GM18507 (cell line): ENCODE measurements at places on chromosomes 2 and 18.

GRCh38 chr2:100427627-100428258 is 10.3 kb upstream of the CHST10 start:
- DNase-seq: no peak

GRCh38 chr2:44430342-44430741 is 68.6 kb downstream of the CAMKMT start:
- DNase-seq: no peak

- no peak for DNase-seq
Observed at GRCh38 chr18:47283476-47283875, 32.0 kb upstream of the SKOR2 start.

GRCh38 chr18:78368726-78369125 is 610.9 kb upstream of the SALL3 start:
- DNase-seq: no peak

DNA sequence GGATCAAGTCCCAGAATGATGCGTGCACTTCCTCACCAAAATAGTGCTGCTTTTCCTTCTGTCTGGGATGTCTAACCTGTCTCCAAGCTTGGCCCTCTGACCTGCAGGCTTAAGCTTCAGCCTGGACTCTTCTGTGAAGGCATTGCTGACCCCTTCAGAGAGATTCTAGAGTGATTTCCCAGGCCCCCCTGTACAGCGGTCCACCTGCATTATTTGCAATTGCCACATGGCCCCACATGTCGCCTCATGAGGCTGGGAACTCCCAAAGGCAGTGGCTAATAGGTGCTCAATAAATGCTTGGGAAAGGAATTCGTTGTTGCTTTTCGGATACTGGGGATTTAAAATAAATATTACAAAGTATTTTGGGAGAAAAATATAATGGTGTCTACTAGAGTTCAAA is 32.3 kb upstream of the MEP1B start:
- DNase-seq: no peak

DNA sequence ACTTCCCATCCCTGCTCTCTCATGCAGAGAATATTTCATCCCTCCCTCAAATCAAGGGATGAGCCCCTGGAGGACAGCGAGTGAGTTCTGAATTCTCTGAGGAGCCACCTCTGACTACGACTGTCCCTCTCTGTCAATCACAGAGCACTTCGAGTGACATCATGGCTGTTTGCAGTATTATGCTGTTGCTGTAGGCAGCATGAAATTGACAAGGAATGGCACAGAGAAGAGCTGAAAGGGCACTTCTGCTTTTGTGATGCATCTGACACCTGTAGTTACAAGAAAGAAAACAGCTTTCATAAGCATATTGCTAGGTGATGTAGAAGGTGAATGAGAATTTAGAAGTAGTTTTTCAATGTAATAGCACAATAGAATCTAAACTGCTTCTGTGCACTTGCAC is 166.9 kb downstream of the ARHGAP15 start:
- no peak for DNase-seq

GRCh38 chr2:43175876-43176275 is 50.5 kb downstream of the ZFP36L2 start:
- DNase-seq: no peak

GRCh38 chr18:70321616-70322015 is 32.8 kb downstream of the SOCS6 start:
- DNase-seq: no peak

- no peak for DNase-seq
Observed at GRCh38 chr2:175935289-175936181, 66.5 kb downstream of the LNPK start.

DNA sequence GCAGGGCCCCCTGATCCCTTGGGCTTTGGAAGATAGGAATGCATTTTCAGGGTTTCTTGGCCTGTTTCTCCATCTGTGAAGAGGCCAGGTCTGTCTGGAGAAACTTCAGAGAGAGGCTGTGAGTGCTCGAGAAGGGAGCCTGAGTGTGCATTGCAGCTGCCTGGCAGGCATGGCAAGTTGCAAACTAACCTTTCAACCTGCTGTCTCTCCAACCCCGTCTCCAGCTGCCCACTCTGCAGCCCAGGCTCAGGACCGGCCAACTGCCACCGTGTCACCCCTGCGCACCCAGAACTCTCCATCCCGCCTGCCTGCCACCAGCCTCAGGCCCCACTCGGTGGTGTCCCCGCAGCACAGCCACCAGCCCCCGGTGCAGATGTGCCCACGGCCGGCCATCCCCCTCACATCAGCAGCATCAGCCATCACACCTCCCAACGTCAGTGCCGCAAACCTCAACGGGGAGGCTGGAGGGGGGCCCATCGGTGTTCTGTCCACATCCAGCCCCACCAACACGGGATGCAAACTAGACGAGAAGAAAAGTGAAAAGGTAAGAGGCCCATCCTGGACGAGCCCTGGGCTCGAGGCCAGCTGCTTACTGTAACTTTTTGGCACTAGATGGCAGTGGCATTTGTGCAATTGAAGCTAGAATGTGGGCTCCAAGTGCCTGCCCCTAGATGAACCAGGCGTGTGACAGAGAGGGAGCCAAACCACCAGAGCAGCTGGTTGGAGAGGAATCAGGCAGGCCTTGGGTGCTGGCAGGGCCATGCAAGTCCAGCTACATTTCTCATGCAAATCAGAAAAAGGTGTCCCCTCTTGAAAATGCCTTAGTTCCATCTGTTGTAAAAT is 164.6 kb downstream of the SEPTIN10 start:
- no peak for DNase-seq

DNA sequence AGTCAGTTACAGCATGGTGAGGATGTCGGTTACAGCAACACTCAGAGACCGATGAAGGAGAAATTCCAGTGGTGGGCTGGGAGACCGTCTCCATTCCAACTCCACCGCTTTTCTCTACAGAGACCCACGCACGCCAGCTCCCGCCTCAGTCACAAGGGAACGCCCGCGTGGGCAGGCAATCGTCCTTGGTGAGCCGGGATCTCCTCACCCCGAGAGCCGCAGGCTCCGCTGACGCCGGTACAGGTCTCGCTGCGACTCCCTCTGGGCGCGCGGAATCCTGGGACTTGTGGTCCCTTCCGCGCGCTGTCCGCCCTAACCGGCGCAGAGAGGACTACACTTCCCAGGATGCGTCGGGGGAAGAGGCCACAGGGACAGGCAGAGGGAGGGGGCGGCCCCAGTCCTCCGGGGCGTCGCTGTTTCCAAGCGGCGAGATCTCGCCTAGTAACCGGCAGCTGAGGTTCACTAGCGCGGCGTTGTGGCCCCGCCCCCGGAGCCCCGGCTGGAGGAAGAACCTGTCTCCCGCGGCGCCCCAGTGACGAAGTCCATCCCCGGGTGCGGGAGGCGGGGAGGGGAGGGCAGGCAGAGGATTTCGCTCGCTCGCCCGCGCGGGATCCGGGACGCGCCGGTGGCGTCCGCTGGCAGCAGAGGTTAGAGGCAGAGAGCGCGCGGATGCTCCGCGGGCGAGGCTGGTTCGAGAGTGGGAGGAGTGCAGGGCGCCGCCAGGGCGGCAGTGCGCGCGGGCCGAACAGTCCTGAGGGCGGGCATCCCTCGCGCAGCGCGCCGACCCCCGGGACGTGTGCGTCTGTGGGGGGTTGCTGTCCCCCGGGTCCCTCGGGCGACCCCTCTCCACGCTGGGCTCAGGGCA is at the start of gene EML6:
EML6 (plus strand) TSS at position 532 of the 865 bp plus-strand sequence. CDS start 1,400 bp downstream, outside the sequence.
- DNase-seq: peak; percentile 99

GRCh38 chr2:26175466-26176278 is 2.8 kb downstream of the GAREM2 start:
- DNase-seq: no peak

GRCh38 chr2:24972315-24972961 is 683 bp upstream of the DNAJC27 start:
- no peak for DNase-seq

DNA sequence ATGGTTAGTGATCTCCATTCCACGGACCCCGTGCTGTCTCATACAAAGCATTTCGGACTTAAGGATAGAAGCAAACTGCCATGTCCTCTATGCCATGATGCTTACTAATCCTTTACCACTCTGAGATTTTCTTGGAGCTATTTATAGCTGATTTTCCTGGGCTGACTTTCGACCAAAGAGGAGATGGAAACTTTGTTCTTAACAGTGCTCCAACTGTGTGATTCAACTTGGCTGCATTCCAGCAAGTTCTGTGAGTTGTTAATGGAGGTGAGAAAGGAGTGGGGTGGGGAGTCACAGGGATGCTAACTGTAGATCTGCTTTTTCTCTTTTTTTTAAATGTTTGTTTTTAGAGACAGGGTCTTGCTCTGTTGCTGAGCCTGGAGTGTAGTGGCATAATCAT is 45.5 kb upstream of the MSH2 start:
- no peak for DNase-seq

DNA sequence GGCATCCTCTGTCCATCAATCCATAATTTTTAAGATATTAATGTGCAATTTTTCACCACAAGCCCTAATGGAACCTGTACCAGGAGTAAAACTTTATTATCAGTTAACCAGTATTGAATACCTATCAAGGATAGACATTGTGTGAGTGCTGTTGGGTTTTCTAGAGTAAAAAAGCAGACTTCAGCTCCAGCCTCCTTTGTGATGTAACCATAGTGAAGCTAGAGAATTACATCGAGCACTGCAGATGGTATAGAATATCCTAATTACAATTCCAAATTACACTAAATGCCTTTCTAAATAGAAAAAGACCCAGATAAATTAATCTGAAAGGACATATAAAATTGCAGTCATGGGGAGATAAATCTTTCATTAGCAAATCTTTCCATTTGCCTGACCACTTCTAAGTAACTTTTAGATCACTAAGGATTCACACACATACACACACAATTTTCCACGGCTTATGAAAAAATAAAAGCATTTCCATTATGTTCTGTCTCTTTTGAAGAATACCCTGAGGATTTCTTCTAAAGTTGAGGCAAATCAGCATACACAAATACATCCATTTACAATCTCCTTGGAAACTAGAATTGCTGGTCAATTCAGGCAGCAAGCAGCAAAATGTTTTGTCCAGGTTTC is 117.1 kb upstream of the TANK start:
- DNase-seq: no peak

- no peak for DNase-seq
Observed at GRCh38 chr2:85801871-85802270, 48.1 kb downstream of the ATOH8 start.

GRCh38 chr18:30280861-30281470 is 761.6 kb downstream of the DSC3 start:
- no peak for DNase-seq

DNA sequence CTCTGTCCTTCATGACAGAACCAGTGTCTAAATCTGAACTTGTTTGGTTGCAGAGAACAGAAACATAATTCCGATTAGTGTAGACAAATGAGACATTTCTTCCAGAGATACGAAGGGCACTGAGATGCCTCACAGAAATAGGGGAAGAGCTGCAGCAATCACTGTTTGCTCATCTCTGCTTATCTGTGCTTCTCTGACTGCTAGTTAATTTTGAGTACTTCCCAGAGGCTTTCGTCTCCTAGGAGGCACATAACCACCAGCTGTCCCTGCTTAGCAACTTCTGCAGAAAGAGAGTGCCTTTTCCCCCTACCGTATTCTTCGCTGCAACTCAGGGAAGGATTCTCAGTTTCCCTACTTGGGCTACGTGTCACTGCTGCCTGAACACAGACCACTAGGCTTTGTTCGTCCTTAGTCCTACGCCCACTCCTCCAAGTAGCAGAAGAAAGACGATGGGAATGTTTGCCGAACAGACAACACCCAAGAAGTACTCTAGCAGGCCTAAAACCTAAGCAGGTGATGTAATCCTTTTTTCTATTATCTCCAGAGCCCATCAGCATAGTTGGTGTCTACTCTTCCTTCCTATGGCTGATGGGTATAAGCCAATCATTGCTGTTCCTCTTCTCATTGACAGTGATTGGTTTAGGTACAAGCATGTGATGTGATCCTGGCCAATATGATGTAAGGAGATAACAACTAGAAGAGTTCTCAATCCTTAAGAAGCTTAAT is 63.6 kb downstream of the TNP1 start:
- no peak for DNase-seq

DNA sequence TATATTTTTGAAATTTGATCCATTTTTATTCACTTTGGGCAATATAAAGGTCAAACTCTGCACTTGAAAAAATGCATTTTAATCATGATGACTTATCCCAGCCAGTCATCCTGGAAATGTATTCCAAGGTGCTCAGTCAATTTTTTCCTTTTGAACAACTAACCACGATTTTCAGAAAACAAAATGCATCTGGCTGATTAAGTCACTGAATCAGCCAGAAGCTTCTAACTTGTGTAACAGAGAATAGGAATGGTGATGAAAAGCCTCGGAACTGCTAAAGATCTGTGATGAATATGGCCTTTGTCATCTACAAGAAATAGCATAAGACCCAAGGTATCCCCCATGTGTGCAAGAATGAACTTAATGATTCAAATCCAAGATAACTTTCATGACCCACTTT is 572.7 kb downstream of the EPHA4 start:
- no peak for DNase-seq

DNA sequence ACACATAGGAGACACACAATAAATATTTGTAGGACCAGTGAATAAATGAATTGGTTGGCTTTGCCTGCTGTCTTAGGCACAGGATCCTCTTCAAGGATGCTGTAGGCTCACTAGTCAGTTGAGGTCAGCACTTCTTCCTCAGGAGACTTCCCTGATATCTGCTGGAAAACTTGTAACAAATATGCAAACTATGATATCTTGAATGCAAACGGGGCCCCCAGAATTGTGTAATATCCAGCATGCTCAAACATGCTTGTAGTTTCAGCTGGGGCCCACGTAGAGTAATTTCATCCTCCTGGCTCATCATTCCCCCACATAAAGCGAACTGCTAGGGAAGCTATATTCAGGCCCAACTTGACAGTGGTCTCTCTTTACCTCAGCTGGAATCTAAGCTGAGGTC is 43.6 kb downstream of the POLE4 start:
- no peak for DNase-seq

DNA sequence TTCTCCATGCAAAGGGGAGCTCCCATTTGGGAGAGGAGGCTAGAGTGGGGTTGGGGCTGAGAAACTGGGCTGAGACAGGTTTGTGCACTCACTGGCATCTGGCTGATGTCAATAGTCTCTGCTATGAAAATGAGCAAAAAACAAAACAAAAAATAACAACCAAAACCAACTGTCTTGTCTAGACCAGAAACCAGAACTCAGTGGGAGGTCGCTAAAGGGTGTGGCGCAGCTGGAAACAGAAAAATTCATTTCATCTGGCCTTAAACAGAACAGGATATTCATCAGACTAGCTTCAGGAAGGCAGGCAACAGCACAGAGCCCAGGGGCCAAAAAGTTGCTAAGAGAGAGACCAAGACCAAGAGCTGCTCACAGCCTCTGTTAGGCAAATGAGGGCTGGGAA is 126.1 kb downstream of the THNSL2 start:
- DNase-seq: no peak

- DNase-seq: no peak
Observed at GRCh38 chr2:33247365-33247764, 229.1 kb upstream of the RASGRP3 start.

- DNase-seq: no peak
Observed at GRCh38 chr2:172698041-172698863, 37.4 kb upstream of the RAPGEF4 start.

- DNase-seq: no peak
Observed at GRCh38 chr2:240731178-240731545, 39.5 kb downstream of the AQP12A start.

- no peak for DNase-seq
Observed at GRCh38 chr2:145715601-145716000, 1195.7 kb upstream of the ZEB2 start.

GRCh38 chr2:9984217-9984739 is 32.8 kb downstream of the GRHL1 start:
- peak; percentile 53 for DNase-seq

GRCh38 chr2:181152226-181152625 is 171.8 kb downstream of the UBE2E3 start:
- DNase-seq: no peak

- DNase-seq: no peak
Observed at GRCh38 chr18:50647792-50648191, 87.9 kb downstream of the MAPK4 start.

- DNase-seq: no peak
Observed at GRCh38 chr2:80889009-80889408, 584.5 kb upstream of the LRRTM1 start.
